NCI-H1092 (cell line): ENCODE measurements at places on chromosomes 13 and 19.

DNA sequence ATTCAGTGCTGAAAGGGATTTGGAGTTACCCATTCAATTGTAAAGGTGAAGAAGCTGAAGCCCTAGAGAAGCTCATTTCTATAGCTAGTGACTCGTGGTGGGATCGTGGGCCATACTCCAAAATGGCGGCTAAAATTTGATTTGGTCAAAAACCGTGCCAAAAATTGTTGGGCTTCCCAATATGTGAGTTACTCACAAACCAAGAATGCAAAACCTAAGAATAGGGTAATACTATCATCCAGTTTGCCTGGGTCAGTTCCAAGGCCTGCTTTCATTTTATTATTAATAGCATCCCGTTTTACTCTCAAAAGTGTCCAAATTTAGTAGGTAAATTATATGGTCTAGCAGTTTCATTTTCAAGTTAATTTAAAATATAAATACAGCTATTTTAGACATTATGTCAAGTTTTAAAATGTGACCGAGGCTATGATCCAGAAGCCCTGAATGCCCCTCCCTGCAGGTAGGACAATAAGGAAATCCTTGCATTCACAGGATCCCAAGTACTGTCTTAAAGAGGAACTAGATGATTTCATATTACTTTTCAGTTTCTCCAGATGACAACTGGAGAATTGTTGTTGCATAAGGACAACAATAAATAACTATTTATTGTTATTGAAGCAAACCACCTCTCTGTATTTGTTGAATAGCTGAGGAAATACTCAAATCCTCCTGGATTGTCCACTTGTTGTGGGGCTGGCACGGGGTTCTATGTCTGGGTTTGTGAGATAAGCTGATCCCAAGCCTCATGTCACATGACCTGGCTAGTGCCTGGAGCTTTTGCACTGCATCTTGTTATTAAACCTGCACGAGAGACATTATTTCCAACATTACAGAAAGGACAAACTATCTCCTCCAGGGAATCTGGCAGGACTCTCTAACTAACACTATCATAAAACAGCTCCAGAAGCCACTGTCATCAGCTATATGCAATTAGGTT is 11.6 kb upstream of the RAP2A start:
- no peak for DNase-seq

DNA sequence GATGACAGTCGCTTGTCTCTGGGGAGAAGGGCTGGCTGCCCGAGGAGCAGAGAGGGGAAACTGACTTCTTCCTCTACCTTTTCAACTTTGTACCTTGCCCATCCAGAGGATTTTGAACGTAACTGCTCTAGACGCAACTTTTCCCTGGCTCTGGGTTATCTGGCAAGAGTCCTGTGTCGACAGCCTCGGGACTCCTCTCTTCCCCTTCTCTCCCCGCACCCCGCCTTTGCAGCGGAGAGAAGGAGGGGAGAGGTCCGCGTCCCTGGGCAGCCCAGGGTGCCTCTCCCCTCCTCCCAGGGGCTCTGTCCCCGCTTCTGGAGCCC is 574 bp downstream of the SH3GL1 start:
- DNase-seq, result no peak

- no peak for DNase-seq
Measured at GRCh38 chr19:13070425-13071140, 32.1 kb downstream of the LYL1 start.

DNA sequence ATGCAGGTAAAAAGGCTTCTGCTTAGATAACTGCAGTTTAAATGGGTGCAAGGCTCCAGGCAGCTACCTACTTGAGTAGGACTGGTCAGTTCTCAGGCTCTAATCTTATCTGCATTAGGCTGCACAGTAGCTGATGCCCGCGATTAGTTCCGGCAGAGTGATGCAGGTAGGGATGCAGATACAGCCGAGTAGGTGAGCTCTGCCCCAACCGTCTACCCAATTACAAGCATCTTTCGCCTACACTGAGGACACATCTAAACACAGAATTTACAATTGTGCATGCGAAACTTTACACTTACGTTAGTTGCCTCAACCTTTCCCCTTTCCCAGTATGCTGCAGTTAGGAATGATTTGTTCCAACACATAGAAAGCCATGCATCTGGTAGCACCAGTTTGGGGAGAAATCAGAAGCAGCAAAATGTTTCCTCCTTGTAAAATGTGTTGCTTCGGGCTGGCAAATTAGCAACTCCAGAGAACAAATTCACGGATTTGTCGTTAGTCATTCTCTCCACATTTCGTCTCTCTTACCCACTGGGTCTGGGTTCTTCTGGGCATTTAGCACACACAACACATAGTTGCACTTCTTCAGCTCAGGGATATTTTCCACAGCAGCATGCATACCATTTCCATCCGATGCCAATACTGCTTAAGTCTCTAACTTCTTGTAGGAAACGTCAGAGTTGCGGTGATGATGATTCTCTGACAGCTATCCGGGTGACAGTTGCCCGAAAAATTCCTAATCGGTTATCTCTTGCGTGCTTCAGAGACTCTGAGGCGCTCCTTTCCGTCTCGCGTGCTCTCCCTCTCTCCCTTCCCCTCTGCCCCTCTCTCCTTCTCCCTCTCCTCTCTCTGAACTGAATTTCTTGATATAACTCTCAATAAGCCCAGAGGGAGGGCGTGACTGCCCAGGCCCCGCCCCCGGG is at the start of gene PCDH9:
Gene PCDH9 (minus strand): TSS at position 856 of the 923 bp plus-strand sequence. CDS start 1,896 bp downstream, outside the sequence.
- no peak for DNase-seq

- DNase-seq, result no peak
Measured at GRCh38 chr13:43041369-43041921, 18.1 kb downstream of the DNAJC15 start.

DNA sequence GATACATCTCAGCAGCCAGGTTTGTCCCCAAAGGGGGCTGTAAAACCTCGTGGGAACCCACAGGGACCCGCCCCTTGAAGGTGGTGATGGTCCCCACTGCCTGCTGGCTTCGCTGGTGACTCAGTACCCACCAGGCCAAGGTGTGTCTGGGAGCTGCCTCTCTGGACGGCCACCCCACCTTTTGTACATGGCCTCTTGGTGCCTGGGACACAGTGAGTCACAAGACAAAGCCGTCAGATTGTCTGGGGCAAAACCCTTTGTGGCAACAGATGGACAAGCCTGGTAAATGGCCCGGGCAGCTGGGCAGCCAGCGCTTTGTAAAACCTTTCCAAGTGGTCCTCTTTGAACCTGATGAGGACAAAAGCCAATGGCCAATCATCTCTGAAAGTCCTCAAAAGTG is 27.9 kb upstream of the KLF2 start:
- no peak for DNase-seq

- DNase-seq, result no peak
Measured at GRCh38 chr19:8584965-8585893, 8.0 kb upstream of the MYO1F start.

DNA sequence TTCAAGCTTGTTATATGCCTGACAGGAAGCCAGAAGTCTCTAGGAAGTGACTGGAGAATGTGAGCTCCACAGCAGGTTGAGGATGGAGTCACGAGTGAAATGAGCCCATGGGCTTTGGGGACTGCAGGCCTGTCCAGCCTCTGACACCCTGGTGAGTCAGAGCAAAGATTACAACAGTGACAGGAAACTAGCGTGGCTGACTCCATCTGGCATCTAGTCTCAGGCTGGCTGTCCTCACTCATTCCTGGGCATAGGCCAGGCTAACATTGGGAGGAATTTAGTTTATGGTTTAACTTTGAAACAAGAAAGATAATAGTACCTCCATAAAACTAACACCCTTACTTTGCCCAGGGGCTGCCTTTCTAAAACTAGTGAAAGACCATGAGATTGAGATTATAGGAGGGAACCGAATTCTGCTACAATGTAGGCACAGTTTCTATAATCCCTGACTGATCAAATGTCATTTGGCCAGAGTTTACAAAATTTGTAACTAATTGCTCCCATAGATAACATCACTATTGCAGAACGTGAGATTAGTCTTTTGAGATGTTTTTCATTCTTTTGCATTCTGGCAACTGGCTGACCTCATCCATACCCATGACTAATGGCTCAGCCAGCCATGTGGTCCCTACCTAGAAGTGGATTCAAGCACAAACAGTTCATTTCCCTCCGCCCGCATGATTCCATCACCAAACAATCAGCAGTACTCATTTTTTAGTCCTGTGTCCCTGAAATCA is 28.4 kb downstream of the PSG1 start:
- no peak for DNase-seq

DNA sequence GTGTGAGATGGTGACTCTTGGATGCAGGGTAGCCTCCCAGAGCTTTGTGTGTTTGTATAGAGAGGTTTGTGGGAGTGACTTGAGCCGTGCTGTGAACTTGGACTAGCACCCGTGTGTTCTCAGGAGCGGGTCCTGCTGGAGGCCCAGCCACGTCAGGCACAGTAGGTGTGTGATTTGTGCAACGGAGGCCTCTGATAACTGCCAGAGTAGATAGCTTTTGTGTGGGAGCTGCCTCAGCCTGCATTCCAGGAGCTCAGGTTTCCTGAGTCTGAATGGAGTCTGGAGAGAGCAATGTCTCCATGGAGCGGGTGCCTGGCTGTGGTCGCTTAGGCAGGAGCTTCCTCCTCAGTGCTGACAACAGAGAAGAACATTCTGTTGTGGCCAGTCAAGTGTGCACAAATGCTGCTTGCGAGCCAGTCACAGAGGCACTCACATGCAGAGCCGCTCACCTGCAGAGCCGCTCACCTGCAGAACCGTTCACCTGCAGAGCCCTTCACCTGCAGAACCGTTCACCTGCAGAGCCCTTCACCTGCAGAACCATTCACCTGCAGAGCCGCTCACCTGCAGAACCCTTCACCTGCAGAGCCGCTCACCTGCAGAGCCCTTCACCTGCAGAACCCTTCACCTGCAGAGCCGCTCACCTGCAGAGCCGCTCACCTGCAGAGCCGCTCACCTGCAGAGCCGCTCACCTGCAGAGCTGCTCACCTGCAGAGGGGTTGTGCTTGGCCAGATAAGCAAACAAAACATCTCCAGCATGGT is 32.6 kb downstream of the TFDP1 start:
- no peak for DNase-seq

DNA sequence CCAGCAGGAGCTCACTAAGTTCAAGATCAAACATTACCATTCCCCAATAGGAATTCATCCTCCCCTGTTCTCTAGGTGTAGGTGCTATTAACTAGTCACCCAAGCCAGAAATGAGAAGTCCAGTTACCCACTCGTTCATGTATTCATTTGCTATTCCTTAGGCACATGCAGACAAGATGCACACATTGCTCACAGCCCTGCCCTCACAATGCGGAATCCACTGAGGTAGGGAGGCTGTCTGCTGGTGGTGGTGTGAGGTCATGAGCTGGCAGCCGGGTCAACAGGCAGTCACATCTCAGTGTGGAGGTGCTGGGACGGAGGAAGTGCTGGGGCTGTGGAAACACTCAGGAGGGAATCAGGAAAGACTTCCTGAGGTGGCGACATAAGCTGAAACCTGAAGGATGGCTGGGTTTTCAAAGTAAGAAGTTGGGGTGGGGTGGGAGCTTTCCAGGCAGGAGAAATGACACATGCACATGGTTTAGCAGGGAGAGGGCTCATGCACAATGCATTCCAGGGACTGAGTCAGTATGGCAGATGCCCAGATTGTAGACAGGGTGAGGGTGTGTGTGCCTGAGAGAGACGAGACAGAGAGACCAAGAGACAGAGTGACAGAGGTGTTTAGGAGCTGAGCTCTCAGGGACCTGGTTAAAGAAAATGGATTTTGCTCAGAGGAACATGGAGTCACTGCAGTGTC is 117.6 kb downstream of the USP12 start:
- no peak for DNase-seq

DNA sequence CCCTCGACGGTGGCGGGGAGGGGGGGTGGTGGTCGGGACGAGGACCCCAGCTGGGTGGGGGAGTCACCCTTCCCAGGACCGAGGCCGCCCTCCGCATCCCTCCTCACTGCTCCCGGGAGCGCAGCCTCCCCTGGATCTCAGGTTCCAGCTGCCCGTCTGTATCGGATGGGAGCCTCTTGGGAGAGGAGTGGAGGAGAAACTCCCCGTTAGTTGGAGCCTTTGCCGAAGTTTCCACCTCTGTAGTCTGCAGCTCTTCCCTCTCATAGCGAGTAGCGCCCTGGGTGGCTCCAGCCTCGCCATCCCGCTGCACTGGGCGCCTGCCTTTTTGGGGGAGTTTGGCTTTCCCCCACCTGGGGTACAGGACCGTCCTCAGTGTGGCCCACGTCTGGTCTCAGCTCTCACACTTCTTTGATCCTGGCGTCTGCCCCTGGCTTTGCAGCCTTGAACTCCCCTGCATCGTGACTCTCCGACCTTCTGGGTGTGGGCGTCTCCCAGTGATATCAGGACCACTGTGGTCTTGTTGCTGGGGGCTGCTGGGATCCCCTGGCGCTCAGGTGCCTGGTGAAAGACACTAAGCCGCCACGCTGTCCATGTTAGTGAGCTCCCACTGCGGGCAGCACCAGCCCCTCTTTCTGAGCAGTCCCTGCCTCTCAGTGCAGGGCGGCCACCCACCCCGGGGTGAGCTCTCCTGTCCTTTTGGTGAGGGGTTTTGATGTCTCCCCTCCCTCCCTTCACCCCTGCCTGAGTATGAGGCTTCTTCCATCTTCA is 1.1 kb downstream of the CNOT3 start:
- no peak for DNase-seq

GRCh38 chr13:30359991-30360390 is 52.6 kb upstream of the KATNAL1 start:
- no peak for DNase-seq

DNA sequence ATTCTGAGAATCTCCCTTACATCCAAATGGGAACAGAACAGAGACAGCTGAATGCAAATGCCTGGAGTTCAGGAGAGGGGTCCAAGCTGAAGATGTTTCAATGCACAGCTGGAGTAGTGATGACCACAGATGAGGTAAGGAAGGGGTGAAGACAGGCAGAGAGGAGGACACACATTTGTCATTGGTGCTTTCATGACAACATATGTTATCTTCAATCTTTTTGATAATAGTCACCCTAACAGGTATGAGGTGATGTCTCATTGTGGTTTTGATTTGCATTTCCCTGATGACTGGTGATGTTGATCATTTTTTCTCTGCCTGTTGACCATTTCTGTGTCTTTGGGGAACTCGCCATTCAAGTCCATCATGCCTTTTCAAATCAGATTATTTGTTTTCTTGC is 19.2 kb downstream of the SIGLEC7 start:
- no peak for DNase-seq

- DNase-seq, result no peak
Measured at GRCh38 chr13:29421118-29421517, 174.4 kb downstream of the SLC7A1 start.

DNA sequence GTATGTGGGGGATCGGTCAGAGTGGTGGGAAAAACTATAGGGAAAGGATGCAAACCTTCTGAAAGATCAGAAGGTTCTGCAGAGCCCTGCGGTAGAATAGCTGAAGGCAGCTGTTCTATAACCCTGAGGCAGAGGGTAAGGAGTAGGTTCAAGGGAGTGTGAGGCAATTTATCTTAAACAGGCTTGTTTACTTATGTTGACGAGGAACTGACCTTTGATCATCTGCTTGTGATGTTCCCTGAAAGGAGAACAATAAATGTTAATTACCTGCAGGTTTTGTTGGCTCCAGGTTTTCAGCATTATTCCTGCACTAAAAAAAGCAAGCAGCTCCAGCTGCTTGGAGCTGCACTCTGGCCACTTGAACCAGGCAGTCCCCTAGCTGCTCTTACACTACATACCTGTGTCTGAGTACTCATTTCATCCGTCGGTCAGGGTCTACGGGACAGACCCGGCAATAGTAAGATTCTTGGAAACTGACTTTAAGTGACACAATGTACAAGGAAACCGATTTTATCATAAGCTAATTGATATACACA is 202.1 kb downstream of the TBC1D4 start:
- DNase-seq, result no peak
